Fibroblast of skin of abdomen (primary cell): ENCODE measurements at places on chromosomes 6 and 20.

DNA sequence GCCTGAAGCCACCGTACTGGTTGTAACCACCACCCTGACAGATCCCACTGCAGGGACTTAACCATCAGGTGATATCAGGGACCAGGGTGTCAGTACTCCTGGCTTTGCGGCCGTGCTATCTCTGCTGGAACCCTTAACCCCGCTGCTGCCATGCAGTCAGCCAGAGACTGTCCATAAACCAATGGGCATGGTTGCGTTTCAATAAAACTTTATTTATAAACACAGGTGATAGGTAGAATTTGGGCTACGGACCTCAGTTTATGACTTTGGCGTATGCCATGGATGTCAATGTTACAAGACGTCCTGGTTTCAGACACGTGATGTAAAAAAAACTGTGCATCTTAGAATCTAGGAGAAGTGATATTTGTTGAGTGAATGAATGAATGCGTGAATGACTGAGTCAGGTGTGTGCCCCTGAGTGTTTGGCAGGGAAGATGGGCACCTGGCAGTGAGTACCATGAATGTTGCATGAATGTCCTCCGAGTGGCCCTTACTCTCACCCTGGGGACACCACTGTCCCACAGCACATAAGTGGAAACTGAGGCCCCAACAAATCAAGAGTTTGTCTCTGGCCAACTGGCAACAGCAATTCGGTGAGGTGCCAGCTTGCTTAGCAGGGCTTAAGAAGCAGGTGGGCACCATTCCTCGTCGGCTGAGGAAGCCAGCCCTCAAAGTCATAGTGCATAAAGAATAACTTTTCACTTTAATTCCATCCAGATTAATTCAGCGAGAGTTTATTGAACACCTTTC, 64.0 kb upstream of the APCDD1L start:
- DNase-seq, result no peak

DNA sequence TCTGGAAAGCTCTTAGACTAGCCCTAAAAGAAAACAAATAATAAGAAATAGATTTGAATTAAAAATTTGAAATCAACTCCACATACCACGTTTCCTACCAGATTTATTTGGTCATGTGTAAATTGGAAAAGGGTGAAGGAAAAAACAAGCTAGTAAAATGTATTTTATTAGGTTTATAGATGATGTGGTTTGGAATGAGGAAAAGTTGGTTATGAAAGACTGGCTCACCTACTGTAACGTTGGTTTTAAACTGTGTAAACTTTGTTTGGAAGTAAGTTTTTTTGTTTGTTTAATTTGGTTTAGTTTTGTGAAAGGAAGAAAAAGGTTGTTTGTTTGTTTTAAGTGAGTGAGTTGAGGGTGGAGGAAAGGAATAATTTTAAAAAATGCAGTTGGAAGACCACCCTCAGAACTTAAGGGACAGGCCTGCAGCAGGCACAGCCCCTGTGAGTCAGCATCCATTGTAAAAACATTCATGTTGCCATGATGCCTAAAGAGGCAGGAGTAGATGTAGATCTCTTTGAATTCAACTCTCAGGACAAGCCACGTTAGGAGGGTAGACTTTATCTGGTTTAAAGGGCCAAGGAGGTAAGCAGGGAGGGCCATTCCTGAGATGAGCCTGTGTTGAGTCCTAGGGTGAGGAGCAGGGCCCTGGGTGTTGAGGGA, 93.7 kb upstream of the SCGN start:
- no peak for DNase-seq

- no peak for DNase-seq
Observed at GRCh38 chr6:106783640-106784566, 154.5 kb downstream of the QRSL1 start.

DNA sequence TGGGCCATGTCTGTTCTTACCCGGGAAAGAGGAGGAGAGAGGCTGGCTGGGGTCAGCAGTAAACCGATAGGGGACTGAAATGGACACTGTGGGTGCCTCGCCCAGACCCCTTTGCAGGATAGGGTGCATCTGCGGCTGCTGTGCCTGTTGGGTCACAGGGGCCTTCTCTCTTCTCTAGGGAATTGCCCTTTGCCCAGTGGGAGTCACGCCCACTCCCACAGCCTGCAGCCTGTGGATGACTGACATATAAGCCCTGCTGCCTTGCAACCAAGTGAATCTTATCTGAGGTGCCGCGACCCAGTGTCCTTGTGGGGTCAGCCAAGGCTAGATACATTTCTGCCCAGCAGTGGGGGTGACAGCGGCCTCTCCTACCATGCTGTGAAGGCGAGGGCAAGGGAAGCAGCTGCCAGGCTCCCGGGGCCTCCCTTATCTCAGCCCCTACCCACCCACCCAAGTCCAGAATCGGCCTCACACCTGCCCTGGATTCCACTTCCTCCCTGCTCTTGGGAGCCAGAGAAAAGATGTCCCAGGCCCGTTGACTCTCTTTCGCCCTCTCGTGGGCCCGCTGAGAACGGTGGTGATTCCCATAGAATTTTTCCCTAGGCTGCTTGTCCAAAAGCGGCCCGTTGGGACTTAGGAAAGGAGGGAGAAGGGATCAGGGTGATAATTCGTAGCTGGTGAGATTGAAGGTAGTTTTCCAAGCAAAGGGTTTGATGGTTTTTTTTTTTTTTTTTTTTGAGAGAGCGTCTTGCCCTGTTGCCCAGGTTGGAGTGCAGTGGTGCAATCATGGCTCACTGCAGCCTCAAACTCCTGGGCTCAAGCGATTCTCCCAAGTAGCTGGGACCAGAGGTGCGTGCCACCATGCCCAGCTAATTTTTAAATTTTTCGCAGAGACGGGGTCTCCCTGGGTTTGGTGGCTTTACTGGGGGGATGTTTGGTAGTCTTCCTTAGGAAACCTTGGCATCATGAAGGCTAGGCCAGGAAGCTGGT, 76.4 kb upstream of the RNF24 start:
- peak; percentile 58 for DNase-seq

GRCh38 chr6:105791583-105792318, 294.4 kb upstream of the PRDM1 start:
- no peak for DNase-seq

GRCh38 chr20:57275813-57276212, 9.4 kb upstream of the BMP7 start:
- no peak for DNase-seq

DNA sequence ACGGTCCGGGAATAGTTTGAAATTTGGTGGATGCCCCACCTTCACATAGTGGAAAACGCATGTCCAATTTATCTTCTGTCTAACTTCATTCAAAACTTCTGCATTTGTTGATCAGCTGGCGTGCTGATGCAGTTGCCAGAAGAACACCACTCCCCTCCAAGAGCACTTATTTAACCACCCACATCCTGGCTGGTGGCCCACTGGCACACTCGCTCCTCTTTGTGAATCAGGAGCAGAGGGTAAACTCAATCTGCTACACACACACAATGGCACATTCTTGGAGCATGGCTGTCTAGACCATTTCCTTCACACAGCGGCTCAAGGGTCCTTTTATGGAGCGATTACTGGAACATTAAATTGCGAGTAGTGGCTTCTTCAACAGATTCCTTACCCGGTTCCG, 55.1 kb upstream of the CEP162 start:
- peak; percentile 79 for DNase-seq

DNA sequence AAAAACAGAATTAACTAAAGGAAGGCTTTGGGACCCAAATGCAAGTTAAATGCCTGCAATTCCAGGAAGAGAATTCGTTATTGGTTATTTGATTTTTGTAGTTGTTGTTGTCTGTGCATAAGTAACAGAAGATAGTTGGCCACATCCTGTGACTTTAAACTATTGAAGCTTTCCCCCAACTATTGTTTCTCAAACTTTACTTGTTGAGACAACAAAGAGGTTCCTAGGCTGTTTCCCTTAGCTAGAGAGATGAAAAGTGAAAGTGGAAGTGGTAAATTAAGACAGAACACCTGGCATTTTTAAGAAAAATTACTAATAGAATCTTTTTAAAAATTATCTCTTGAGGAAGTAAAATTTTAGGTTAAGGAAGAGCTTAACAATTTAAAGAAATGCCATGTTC, 525.2 kb downstream of the PKHD1 start:
- no peak for DNase-seq

GRCh38 chr6:84522135-84522549, 242.3 kb downstream of the TBX18 start:
- peak; percentile 88 for DNase-seq

GRCh38 chr20:17910828-17911294, 57.7 kb downstream of the SNX5 start:
- DNase-seq, result peak; percentile 85

DNA sequence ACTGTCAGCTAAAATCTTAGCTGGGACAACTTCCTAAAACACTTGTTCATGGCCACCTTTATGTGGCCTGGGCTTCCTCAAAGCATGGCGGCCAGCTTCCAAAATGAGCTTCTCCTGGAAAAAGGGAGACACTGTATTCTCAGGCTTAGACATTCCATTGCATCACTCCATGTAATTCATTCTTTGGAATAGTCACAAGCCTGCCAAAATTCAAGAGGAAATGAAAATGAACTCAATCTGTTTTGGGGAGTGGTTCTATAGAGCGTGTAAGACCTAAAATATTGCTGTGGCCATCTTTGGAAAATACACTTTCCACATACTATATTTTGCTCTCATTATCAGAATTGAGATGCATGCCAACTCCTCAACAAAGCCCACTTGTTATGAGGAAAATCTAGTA, 687.0 kb downstream of the KIF16B start:
- peak; percentile 25 for DNase-seq

DNA sequence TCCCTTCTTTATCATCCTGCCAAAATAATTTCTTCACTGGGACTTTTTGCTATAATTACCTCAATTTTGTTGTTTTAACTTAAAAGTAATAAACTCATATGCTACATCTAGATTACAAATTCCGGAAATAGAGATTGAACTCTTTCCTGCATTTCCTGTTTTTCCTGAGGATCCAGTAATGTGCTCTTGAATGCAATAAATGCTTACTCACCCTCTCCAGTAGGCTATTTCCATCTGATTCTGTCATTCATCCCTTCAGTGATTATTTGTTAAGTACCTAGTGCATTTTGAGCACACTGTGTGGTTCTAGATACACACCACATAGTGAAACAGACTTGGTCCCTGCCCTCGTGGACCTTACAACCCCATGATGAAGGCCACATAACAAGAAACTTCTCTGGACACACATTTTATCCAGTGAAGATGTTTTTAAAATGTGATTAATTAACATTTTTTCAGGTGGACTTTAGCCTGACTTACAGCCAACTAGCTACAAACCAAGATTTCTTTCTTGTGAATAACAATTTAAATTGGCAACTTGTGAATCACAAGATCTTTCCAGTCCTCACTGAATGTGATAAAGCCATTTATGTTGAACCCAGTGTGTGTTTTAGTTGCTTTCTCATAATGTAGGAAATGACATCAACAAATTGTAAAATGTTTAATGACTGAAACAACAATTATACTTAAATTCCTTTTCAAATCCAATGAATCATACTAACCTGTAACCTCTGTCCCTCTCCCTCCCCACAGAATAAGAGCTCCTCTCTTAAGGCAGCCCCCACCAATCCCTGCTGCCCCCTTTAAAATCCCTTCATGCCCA, 272.3 kb downstream of the KHDC1L start:
- peak; percentile 48 for DNase-seq

GRCh38 chr6:123780021-123780420, 23.6 kb upstream of the NKAIN2 start:
- no peak for DNase-seq

GRCh38 chr20:35616465-35617396, 1.1 kb downstream of the SPAG4 start:
- DNase-seq, result peak; percentile 99

DNA sequence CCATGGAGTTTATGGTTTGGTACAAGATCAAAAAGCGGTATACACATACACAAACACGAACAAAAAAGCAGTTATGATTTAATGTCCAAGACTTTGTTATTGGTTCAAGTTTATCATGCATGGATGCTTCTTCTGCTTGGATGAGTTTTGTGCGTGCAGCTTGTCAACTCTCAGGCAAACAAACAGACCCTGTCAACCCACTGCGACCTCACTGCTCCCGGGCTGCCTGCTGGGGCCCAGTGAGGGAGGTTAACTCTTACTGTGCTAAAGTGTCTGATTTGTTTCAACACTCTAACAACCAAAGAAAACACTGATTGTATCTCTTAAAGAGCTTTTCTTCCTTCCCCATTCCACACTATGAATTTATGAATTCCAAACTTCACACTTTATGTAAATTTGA, 26.8 kb upstream of the DDR1 start:
- no peak for DNase-seq

DNA sequence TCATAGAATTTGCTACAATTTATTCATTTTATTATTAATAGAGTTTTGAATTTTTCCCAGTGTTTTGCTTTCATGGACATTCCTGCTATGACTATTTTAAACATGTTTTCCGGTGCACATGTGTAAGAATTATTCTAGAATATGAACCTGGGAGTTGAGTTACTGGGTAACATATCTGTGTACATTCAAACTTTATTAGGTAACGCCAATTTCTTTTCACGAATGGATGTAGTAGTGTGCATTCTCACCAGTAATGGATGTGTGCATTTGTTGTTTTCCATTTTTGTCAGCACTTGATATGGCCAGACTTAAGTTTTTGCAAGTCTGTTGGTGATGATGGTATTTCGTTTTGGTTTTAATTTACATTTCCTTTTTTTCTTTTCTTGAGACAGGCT, 118.8 kb downstream of the CDKAL1 start:
- no peak for DNase-seq

DNA sequence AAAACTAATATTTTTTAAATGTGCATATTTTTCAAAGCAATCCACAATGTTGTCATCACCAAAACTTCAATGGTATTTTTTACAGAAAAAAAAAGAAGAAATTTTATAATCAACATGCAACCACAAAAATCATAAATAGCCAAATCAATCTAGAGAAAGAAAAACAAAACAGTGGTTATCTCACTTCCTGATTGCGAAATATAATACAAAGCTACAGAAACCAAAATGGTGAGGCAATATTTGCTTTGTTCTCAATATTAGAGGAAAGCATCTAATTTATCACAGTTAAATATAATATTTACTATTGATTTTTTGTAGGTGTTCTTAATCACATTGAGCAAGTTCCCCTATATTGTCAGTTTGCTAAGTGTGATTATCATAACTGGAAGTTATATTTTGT, 720.7 kb upstream of the ADGRB3 start:
- DNase-seq, result no peak

DNA sequence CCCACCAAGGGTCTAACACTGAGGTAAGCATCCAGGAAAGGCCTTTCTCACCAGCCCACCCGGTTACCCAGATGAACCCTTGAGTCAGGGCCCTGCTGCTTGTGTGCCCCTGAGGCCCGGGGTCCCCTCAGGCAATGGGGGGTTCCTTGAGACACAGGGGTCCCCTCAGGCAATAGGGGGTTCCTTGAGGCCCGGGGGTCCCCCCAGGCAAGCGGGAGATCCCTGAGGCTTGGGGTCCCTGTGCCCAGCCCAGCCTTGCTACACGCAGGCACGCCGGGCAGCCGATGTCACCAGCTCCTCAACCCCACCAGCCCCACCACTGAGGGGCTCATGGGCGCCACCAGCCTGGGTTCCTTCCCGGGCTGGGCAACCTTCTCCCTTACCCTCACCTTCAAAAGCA, 247.2 kb downstream of the TTLL2 start:
- DNase-seq, result no peak

DNA sequence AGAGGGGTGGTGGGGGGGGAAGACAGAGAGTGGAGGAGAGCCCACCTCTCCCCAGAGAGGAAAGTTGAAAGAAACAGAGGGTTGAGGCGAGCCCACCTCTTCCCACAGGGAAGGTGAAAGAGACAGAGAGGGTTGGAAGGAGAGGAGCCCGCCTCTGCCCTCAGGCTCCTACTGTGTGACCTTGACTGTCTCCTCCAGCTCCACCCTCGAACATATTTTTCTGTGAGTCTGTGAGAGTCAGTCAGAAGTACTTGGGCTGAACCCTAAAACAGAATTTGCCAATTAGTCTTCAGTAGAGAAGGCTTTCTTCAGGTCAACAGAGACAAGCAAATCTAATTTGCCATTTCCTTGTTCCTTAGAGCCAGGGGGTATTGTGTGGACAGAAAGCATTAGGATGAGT, 153.7 kb upstream of the SNX9 start:
- no peak for DNase-seq
